ENCODE measurements at places on chromosomes 11 and 22.

DNA sequence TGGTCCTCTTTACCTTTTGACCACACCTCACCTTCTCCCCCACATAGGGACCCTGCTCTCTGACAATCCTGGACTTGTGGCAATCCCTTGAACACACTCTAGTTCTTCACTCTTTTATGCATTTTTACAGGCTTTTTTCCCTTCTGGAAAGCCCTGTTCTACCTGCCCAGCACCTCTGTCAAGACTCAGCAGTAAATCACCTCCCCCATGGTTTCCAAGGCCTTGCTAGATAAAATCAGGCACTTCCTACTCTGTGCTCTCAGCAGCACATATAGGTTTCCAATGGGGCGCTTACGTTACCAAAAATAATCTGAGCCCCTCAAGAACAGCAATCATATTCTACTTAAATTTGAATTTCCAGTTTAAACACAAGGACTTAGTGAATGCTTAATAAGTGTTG, 53.9 kb downstream of the ETS1 start:
- no peak for DNase-seq

GRCh38 chr22:35752006-35752862, 34.6 kb downstream of the APOL5 start:
- DNase-seq = no peak

GRCh38 chr11:39139581-39139980, 2319.9 kb downstream of the LRRC4C start:
- DNase-seq = no peak

DNA sequence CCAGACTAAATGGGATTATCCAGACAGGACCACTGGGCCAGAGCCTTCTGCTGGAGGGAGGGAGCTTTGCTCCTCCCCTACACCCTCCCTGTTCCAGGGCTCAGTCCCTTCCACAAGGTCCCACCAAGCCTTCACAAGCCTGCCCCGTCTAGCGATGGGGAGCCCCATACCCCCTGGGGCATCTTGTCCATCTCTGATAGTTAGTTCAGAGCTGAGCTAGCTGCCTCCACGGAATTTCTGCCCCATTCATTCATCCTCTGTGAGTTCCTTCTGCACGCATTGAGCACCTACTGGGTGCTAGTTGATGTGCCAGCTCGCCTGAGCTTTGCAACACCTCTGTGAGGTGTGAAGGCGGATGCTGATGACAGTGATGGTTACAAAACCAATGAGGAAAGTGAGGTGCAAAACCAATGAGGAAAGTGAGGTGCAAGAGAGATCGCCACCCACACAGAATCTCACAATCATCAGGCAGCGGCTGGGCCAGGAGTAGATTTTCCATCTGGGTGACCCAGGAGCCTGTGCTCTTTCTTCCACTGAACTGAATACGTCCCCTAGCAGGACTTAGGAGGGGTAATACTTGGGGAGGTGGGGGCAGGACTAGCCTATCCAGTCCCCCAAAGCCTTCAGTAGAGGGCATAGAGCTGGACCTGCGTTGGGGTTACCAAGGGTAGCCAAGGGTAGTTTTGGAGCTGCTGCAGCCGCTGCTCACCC, 21.5 kb upstream of the CBX7 start:
- DNase-seq = no peak

GRCh38 chr22:39477542-39477941, 20.7 kb downstream of the MGAT3 start:
- DNase-seq = no peak

- no peak for DNase-seq
These were observed 43.4 kb upstream of the TMPRSS4 start for GRCh38 chr11:118033443-118033842.

DNA sequence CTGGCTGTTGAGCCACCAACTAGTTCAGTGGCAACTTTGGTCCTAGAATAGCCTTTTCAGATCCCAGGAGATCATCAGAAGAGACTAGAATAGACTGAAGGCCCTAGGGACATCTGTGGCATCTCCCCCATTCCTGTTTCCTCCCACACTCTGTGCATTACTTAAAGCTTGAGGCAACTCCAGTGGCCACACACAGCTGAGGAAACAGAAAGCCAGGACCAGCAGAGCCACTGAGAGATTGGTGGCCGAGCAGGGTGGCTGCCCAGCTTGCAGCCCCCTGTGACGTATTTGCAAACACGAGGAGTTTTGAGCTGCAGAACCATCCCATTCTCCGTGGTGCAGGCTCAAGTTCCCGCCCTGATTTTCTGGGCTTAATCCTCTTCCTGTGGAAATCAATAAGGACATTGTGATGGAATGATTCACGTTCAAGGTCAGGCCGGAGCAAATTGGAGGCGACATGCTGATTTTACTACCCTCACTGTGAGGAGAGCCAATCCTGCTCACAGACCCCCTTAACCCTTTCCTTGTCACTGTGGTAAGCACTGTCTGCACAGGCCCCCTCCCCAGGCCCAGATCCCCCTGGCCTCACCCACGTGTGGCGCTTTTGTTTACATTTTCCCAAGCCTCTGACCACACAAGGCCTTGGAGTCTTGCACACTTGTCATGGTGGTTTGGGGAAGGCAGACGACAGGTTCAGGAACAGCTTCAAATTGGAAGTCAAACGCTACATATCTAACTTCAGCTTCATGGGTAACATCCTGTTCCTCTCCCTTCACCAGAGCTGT, 69.1 kb upstream of the MYOD1 start:
- DNase-seq = no peak

DNA sequence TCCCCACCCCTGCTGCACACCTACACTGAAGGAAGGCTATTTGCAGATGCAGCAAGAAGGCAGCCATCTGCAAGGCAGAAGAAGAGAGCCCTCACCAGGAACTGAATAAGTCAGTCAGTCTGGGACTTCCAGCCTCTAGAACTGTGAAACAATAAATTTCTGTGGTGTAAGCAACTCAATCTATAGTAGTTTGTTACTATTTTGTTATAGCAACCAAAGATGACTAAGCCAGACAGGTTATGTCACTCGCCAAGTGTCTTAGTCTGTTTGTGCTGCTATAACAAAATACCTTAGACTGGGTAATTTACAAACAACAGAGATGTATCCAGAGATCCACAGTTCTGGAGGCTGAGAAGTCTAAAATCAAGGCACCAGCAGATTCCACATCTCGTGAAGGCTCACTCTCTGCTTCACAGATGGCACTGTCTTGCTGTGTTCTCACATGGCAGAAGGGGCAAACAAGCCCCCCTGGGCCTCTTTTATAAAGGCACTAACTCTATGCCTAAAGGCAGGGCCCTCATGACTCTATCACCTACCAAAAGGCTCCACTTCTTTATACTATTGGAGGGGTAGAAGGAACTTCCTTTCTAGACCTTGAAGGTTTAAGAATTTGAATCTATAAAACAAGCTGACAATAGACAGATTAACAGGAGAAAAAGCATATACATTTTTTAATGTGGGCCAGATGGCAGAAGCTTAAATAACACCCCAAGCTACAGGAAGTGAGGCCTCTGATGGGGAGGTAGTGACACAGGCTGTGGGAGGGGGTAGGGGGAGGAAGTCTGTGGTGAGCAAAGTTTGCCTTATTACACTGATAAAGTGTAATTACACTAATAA, 12.3 kb downstream of the APOL6 start:
- DNase-seq = no peak

GRCh38 chr11:74520316-74520715, 26.8 kb upstream of the LIPT2 start:
- DNase-seq = no peak

- no peak for DNase-seq
These were observed 80.8 kb downstream of the GRK3 start for GRCh38 chr22:25645266-25645665.

GRCh38 chr22:49975543-49976389, 15.2 kb downstream of the PIM3 start:
- no peak for DNase-seq

DNA sequence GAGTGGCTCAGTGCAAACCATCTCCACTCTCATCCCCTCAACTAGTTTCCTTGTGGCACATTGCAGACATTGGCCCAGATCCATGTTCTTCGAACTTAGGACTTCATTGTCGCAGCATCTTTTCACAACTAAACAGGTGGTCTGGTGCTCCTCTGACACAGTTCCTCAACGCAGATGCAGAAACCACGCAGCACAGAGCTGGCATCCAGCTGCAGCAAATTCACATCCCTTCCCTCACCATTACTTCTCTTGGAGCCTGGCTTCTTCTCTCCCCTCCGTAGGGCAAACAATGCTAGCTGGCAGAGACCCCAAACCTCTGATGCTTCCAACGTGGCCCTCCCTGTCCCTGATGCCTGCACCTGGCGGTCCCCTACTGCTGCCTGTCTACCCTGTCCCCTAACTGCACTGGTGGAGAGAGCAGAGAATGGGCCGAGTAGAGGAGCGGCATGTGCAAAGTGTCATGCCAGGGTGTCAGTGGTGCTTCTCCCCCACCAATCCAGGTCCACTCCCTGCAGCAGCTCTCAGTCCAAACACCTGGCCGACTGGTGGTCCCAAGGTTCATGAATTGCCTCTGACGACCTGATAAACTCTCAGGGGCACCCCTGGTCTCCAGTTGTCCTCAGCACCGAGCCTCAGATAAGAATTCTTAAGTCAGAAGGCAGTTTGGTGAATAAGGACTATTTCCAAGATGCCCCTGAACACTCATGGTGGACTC, 18.1 kb downstream of the TMPRSS13 start:
- DNase-seq = no peak

- DNase-seq = no peak
These were observed 11.1 kb downstream of the C11orf91 start for GRCh38 chr11:33689501-33689900.

DNA sequence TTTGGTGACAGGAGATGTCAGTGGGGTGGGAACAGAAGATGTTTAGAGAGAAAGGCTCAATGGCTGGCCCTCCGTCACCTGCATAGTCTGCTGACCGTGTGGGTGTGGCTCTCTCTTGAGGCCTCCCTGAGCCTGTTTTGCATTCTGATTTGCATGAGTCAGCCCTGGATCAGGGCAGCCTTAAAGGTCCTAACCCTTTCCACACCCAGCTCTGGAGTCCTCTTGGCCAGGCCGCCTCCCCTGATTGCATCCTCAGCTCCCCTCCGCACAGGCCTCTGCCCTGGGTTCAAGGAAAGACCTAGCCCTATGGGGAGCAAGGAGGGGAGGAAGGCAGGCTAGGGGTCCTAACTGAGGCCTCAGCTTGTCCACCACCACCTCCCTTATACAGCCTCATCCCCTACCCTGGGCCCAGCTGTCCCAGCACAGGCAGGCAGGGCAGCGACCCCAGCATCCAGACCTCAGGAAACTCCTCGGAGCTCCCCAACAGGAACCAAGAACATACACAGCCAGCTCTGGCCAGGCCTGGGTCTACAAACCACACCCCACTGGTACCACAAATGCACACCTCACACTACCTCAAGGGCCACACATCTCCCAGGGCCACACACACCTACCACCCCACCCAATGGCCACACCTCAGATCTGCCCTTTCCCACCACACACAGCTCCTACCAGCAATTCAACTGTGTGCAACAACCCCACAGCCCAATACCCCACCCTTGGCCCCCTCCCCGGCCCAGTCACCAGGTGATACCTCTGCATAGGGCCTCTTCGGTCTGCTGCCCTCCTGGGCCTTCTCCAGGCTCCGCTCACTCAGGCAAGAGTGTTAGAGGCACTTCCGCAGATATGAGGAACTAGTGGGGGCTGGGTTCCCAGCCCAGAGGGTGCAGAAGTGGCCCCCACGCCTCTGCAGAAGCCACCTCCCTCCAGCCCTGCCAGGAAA, 13.7 kb downstream of the ARAP1 start:
- DNase-seq = no peak

DNA sequence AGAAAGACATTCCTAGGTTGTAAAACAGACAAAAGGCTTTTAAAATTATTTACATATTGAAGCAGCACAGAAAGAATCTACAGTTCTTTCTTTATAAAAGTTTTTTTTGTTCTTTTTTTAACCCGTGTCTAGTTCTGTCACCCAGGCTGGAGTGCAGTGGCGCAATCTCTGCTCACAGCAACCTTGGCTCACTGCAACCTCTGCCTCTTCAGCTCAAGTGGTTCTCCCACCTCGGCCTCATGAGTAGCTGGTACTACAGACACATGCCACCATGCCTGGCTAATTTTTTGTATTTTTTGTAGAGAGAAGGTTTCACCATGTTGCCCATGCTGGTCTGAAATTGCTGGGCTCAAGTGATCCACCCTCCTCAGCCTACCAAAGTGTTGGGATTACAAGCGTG, 3.8 kb upstream of the INCENP start:
- no peak for DNase-seq

GRCh38 chr22:43150731-43151206, 590 bp upstream of the TSPO start:
- DNase-seq = no peak

GRCh38 chr11:91591021-91591420, 633.6 kb upstream of the FAT3 start:
- no peak for DNase-seq

GRCh38 chr11:48063424-48063978, 83.1 kb downstream of the PTPRJ start:
- no peak for DNase-seq

DNA sequence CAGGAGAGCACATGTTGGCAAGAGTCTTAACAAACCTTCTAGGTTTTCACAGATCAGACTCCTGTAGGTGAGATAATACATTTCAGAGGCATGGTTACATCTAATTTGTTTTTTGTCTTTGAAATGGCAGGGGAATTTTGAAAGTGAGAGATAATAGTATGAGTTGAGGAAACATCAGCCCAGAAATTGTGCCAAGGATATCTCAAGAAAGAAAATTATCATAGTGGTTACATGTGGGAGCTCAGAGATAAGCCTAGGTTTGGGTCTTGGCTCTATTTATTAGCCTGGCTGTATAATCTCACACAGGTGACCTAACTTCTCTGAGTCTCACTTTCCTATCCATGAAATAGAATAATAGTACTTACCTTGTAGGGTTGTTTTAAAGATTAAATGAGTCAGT, 443 bp downstream of the BTBD18 start:
- no peak for DNase-seq

DNA sequence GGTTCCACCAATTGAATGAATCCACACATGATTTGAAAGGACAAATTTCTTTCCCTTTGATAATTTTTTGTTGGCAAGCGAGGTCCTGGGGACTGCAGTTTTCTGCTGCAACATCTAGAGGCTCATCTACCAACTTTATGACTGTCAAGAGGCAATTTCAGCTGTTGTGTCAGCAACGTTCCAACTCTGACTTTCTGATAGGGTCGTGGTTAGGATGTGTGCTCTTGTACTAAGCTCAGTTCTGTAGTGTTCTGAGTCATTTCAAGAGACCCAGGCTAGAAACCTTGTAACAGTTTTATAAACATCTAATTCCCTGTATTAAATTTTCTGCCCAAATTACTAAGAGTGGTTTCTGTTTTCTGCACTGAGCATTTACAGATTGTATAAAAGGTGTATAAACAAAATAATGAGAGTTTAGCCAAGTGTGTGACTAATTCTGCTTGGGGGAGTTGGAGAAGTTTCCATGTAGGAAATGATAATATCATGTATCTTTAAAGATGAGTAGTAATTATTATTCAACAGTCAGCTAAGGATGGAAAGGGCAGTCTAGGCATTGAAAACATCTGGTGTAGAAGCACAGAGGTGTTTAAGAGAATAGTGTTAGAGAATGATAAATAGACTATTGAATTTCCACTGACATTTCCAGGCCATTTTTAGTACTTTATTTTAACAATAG, 72.2 kb downstream of the RBMXL2 start:
- DNase-seq = no peak

DNA sequence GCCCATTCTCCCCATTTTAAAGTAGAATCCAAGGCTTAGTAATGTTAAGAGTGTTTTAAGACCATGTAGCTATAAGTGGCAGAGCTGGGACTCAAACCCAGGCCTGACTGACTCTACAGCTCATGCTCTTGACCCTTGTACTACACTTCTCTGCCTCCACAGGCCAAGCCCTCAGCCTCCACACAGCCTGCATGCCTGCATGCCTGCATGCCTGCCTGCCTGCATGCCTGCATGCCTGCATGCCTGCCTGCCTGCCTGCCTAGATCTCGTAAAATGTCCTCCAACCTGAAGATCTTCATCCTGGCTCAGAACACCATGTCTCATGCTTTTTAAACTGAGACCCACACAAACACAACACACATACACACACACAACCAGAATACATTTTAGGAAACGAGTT, 18.6 kb downstream of the TBC1D10A start:
- DNase-seq = no peak
